Stimulated activated CD8-positive, alpha-beta memory T cell treated with anti-CD3 and anti-CD28 coated beads, Interleukin-7, amount 100 ng/mL, for 48 hours (primary cell): ENCODE measurements at places on chromosomes 13 and 19.

DNA sequence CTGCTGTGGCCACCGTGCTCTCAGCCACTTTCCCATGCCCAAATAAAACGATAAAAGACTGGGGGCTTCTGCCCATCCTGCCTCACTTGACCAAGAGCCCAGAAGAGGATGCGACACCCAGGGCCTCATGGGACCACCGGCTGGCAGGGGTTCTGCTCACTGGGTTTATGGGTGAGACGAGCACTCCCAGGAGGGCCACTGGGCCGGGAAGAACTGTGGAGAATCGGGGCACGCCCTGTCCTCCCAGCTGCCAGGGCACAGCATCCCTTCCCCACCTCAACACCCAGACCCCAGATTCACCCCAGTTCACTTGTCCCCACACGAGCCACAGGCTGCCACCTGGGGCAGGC, 4.7 kb upstream of the F10 start:
- no peak for DNase-seq

GRCh38 chr13:65915195-65915594, 1314.9 kb downstream of the PCDH9 start:
- no peak for DNase-seq

DNA sequence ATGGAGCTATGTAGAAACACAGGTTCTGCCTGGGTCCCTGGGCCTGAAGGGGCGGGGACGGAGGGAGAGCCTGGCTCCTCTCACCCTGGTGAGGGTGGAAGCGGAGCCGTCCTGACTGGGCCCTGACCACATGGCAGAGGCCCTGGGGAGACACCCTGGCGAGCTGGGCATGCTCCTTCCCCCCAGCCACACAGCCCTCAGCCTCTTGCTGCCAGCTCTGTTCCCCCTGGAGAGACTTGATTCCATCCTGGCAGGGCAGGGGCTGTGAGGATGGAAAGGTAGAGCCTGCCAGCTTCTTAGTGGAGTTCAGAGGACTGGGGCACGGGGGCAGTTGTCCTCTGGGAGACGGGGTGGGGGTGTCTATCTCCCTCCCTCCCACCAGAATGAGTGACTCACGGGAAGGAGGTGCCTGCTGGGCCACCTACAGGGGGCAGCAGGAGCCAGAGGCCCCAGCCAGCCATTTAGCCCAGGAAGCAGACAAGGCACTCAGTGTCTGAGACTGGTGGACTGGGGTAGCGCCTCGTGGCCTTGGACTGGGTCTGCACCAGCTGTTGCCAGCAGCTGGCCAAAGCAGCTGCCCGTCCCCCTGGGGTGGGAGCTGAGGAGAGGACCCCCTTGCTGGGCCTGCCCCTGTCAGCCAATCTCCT, 22.8 kb upstream of the RNF17 start:
- no peak for DNase-seq

DNA sequence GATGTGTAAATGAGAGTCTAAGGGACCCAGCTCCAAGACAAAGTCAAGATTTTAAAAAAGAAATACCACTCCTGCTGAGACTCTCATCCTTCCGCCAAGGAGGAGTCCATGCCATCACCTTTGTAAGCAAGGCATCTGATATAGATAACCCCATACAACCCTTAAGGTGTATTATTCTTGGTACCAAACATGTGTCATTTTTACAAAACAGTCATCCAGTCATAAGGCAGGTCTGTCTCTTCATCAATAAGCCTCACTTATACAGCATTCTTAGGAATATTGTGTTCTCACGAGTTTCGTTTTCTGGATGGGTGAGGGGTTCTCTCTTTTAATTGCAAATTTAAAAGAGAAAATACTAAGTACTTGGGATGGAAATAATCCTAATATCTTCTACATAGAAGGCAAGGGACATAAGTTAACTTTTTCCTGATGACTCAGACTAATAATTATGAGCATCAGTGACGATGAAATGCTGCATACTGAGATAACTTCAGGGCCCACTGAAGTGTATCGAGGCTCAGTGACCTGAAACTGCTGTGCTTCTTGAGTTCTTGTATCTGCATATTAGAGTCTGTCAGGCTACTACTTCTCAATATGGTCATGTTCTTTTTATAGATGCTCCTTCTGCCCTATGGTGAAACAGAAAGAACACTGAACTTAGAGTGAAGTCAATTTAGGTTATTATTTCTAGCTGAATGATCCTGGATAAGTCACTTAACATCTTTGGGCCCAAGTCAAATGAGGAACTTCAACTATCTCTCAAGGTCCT, 166.6 kb downstream of the KLF12 start:
- DNase-seq = no peak

DNA sequence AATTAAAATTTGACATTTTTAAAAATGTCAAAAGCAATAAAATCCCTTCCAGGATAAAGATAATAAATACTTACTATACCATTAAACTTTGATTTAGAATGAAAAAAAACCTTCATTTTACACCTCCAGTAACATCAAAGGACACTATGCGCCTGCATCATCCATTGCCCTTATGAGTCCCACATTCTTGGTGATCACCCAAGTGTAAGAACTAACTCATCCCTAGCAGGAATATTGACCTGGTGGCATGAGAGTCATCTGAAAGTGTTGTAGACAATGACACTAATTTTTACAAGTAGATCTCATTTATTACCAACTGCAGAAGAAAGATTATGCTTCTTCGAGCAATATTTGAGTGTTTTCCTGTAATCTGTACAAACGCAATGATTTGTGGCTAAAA, 1128.9 kb downstream of the EFNB2 start:
- no peak for DNase-seq
